ENCODE measurements at places on chromosomes 16 and 17.

GRCh38 chr16:67935101-67935401 is 1.6 kb downstream of the PSMB10 start:
- DNase-seq: no peak

- no peak for DNase-seq
Measured at GRCh38 chr16:72590151-72590937, 418.4 kb upstream of the PMFBP1 start.

DNA sequence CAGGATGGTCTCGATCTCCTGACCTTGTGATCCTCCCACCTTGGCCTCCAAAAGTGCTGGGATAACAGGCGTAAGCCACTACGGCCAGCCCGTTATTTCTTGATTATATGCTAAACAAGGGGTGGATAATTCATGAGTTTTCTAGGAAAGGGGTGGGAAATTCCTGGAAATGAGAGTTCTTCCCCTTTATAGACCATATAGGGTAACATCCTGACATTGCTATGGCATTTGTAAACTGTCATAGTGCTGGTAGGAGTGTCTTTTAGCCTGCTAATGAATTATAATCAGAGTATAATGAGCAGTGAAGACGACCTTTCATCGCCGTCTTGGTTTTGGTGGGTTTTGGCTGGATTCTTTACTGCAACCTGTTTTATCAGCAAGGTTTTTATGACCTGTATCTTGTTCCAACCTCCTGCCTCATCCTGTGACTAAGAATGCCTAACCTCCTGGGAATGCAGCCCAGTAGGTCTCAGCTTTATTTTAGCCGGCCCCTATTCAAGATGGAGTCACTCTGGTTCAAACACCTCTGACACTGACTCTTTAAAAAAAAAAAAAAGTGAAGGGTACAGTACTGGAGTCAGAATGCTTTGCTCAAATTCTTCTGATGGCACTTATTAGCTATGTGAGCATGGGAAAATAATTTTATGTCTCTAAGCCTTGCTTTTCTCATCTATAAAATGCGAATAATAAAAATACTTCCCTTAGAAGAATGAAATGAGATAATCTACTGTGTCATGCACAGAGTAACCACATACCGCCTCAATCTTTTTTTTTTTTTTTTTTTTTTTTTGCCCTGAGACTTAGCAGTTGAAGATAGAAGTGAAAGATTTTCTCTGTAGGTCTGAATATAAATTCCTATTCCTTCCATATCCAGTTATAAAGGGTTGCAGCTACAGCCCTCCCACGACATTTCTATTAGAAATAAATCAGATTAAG is 5.1 kb upstream of the CALCOCO2 start:
- no peak for DNase-seq

DNA sequence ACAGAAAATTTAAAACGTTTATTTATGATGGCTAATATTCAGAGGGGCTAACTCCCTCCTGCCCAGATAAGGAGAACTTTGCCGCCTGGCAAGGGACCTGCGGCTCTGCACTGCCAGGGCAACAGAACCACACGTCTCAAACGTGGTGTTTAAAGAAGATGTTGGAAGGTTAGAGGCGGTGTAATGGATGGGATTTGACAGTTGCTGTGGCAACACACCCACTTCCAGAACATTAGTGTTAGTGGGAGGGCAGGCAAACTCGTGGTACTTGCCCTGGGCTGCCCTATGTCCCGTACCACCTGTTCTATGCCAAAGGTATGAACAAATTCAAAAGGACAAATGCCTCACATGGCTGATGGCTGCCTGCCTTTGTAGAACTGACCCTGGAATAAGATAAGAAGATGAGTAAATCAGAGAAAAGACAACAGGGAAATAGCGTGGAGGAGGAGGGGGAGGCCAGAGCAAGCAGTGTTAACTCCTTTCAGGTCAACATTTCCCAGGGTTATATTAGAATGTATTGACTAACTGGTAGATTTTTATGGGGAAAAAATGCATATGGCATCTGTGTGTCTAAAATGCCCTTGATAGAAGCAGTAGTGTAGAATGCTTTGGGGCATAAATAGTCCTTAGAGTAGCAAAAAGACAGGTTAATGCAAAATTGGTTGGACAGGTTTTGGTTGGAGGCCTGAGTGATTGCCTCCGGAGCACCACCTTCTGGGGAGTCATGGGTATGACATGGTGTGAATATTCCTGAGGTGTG is 30.8 kb downstream of the HLF start:
- DNase-seq: no peak

GRCh38 chr16:57608462-57609113 is 19.8 kb upstream of the ADGRG1 start:
- no peak for DNase-seq

DNA sequence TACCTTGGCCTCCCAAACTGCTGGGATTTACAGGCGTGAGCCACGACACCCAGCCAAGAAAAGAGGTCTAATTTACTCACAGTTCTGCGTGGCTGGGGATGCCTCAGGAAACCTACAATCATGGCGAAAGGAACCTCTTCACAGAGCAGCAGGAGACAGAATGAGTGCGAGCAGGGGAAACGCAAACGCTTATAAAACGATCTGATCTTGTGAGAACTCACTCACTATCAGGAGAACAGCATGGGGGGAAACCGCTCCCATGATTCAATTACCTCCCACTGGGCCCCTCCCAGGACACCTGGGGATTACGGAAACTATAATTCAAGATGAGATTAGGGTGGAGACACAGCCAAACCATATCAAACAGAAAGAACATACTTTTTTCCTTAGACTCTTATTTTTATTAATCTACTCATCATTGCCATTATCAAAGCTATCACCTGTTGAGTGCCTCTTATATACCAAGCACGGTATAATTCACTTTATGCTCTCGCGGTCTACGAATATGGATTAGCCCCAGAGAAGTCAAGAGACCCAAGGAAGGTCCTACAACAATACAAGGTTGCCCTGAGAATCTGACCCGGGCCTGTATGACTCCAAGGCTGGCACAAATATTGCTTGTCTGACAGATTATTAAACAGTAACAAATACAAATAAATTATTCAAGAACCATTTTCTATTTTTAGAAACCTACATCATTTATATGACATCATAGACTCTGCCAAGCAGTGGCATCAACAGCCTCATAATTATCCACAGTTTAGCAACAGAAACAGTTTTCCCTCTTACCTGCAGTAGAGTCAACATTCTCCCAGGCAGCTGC is 2.4 kb downstream of the POLR3K start:
- no peak for DNase-seq

- DNase-seq: no peak
Measured at GRCh38 chr16:65392806-65393565, 271.1 kb upstream of the CDH11 start.

DNA sequence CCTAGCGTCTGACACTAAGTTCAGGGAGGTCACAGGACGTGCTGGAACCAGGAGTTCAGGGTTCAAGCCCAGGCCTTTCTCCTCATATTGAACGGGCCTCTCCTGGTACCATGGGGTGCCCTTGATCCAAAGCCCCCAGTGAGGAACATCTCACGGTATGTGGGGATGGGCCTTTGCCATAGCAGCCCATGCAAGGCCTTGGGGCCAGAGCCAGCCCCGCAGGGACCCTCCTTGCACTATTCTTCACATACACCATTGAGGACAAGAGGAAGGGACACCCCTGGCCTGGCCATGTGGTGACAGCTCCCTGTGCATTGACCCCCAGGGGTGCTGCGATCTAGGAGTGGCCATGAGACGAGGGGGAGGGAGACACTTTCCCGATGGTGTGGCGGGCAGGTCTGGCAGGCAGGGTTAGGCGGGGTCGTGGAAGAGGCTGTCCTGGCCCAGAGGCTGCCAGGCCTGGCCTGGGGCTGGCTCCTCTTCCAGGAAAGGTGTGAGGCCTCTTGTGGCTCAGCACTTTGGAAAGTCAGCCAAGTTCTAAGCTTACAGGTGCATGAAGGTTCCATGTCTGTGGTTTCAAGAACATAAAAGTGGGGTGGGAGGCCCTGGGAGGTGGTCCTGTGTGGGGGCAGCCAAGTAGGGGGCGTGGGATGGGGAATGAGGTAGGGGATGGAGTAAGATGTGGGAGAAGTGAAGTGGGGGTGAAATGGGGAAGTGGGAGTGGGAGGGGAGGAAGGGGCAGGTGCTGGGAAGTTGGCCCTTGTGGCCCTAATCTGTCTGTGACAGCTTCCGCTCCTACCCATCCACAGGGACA is 88.7 kb upstream of the CBX4 start:
- DNase-seq: no peak

GRCh38 chr17:61467416-61468262 is 15.4 kb downstream of the TBX4 start:
- DNase-seq: no peak

- no peak for DNase-seq
Measured at GRCh38 chr17:68094481-68095078, 59.0 kb downstream of the KPNA2 start.

GRCh38 chr17:78986649-78987328 is 7.1 kb upstream of the LGALS3BP start:
- no peak for DNase-seq

- DNase-seq: no peak
Measured at GRCh38 chr16:17724242-17724898, 253.6 kb upstream of the XYLT1 start.

Measured in SIG-M5 (cell line).